Hematopoietic multipotent progenitor cell treated with erythropoietin and hydrocortisone succinate and interleukin-3 and kit ligand, for 17 days (in vitro differentiated cells): ENCODE measurements at places on chromosomes 3 and 15.

GRCh38 chr3:170553788-170554757 is 31.8 kb downstream of the SLC7A14 start:
- no peak for DNase-seq

DNA sequence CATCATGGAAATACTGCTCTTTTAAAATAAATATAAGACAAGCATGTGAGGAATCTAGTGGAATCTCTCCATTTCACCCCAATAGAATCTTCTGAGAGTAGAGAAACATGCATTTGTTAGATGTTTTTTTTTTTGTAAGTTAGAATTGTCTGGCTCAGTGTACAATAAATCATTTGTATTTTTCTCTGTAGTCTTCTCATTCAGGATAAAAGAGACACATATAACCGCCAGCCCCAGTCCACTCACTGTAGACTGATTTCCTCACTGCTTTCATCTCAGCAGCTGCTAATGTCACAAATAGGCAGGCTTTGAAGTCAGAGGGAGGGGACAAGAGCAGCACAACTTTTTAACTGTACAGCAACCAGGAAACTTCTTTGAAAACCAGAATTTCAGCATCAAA is 140.2 kb upstream of the RBMS3 start:
- DNase-seq, result no peak

- DNase-seq, result no peak
Observed at GRCh38 chr3:124584552-124585391, 145.5 kb upstream of the UMPS start.

DNA sequence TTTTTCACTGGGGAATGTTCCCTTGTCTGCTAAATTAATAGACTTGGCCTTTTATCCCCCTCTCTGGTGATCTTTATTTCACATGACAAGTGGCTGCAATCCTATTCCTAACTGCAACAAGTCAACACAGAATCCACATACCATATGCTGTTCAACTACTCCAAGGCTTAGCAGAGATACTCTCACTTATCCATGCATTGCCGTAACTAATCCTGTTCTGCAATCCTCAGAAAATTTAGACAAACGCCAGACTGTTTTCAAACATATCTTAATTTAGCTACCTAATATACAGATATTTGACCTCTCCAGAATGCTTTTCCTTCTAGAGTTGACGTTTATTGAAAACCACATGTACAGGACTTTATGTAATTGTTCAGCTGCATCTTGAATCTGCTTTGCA is 37.9 kb downstream of the EID1 start:
- DNase-seq, result no peak

- DNase-seq, result no peak
Observed at GRCh38 chr3:197188963-197189362, 109.4 kb downstream of the DLG1 start.

- no peak for DNase-seq
Observed at GRCh38 chr3:27508424-27508823, 24.2 kb upstream of the SLC4A7 start.

DNA sequence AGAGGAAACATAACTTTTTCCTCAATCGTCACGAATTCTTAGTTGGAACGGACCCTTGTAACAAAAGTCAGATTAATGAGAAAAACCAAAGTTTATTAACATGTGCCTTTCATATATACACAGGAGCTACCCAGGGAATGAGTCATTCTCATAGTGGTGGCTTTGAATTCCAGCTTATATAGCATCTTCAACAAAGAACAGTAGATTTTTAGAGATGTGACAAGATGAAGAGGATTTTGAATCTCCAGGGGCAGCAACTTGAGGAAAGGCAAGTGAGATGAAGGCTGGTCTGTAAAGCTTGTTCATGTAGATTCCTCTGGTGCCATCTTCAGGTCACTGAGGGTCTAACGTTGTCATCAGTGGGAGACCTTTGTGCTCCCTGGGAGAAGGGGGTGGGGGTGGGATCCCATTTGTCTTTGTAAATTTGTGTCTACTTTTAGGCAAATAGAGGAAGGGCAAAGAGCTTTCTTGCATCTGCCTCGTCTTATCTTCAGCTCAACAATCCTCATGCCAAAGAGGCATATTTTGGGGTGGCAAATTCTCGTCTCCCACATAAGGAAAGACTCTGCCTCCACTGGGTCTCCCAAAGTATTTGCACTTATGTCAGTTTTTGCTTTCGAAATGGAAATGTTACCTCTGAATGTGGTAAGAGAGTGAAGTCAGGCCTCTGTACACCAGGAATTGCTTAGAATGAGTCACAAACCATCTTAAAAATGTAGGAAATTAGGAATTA is 29.5 kb downstream of the CLEC3B start:
- no peak for DNase-seq

- DNase-seq, result no peak
Observed at GRCh38 chr15:69591905-69592508, 139.4 kb downstream of the RPLP1 start.

DNA sequence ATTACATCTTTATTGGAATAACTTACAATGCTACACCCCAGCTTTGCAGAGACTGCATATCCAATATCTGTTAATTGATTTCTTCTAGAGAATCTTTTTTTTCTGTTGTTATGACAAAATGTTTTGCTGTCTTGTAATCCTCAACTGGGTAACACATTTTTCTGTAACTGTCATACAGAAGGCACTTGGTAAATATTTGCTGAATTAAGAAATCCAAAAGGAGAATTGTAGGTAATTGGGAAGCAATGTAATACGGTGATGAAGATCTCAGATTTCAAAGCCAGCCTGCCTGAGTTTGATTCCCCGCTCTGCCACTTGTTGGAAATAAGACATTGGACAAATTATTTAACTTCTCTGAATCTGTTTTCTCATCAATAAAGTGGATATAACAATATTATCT is 169.1 kb downstream of the WDR72 start:
- no peak for DNase-seq
